Adrenal gland (tissue), 19 donors: ENCODE measurements at places on chromosomes 7 and 10. TPM values are rescaled to one million over a fixed set of nuclear protein-coding genes. Genes with fewer than 3 reads are reported as not detected.
A peak's percentile ranks its signal among the peaks of the same experiment; 100 is the strongest.

GRCh38 chr7:80611353-80611752 lies 27.1 kb upstream of the CD36 start:
- peak overlapping the region; percentile 54 for H3K27ac ChIP-seq
- H3K27me3 ChIP-seq, result no peaks in the 10 kb centered on the region
- no peak for DNase-seq
- peaks cover 24% of the 10 kb centered on the region for H3K4me1 ChIP-seq
- H3K36me3 ChIP-seq, result no peaks in the 10 kb centered on the region

DNA sequence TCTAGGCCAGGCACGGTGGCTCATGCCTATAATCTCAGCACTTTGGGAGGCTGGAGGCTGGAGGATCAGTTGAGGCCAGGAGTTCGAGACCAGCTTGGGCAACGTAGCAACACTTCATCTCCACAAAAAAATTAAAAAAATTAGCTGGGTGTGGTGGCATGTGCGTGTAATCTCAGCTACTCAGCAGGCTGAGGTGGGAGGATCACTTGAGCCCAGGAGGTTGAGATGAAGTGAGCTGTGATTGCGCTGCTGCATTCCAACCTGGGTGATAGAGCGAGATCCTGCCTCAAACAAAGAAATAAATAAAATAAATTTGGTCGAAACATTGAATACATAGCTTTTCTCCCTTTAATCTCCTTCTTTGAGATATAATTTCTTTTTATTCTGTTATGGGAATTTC lies 80.6 kb upstream of the ITGB1 start:
- DNase-seq, result no peak
- no peak overlapping the region for H3K4me3 ChIP-seq

DNA sequence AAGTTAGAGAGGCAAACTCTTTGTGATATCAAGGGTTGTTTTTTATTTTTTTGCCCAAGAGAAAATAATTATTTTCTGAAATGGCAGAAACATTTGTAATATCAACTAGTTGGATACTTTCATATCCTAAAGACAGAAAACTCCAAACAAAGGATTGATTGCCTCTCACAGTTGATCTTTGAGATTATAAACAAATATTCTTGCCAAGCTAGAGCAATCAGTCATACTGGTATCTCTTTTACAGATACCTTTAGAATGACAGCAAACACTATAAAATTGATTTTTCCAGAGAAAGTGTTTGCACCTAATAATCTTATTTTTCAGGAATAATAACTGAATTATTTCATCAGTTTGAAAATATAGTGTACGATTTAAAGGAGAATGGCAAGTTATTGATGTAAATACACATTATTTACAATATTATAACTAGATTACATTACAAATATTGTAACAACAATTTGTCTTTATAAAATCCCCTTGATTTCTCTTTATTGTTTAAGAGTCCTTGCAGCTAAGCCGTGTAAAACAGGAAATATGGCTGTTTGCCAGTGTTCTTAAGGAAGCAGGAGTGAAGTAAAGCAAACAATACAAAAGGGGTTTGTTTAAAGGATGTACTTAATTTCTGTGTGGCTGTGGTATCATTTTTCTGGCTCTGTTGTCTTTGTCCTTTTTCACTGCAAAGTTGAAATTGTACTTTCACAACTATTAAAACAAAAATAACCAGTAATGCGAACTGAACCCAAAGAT lies 58.4 kb downstream of the MAPK8 start:
- no peak overlapping the region for H3K4me3 ChIP-seq
- no peaks in the 10 kb centered on the region for H3K36me3 ChIP-seq
- peaks cover 13% of the 10 kb centered on the region for H3K4me1 ChIP-seq

DNA sequence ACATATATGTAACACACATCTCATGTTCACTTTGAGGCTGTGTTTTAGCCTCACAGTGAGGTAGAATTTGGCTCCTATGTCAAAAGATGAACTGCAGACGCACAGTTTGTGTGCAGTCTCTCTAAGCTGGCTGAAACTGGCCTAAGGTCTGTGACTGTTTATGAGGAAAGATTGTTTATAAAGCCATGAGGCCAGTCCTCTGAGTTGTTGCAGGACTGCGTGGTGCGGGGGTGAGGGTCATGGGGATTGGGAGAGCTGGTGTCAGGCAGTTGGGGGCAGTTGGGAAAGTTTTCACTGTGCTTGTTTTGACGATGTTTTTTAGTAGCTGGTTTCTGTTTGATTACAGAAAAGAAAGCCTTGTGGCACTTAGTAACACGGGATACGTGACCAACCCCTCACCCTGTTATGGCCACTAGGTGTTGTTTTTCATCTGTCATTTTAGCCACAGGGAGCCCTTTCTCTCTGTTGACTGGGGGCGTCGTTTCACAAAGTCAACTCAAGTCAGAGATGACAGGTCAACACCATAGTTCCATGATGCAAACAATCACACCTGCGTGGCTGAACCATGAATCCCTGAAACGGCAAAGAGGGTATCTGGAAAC lies 310.9 kb downstream of the CCDC3 start:
- no peaks in the 10 kb centered on the region for H3K36me3 ChIP-seq
- DNase-seq, result no peak
- no peaks in the 10 kb centered on the region for H3K27me3 ChIP-seq
- no peak overlapping the region for H3K4me3 ChIP-seq
- no peak overlapping the region for H3K27ac ChIP-seq

The SPDYE2 gene
- polyA plus RNA-seq, result 0.17 TPM

GRCh38 chr10:100103581-100103980 lies 21.9 kb upstream of the CPN1 start:
- no peaks in the 10 kb centered on the region for H3K27me3 ChIP-seq
- no peaks in the 10 kb centered on the region for H3K4me1 ChIP-seq
- H3K4me3 ChIP-seq, result no peak overlapping the region
- no peak overlapping the region for H3K27ac ChIP-seq
- H3K36me3 ChIP-seq, result no peaks in the 10 kb centered on the region
- DNase-seq, result no peak

- H3K4me1 ChIP-seq, result no peaks in the 10 kb centered on the region
- DNase-seq, result no peak
- H3K4me3 ChIP-seq, result no peak overlapping the region
- no peaks in the 10 kb centered on the region for H3K36me3 ChIP-seq
These were observed 112.3 kb upstream of the FZD1 start for GRCh38 chr7:91151916-91152315.

The CALHM1 gene
- not detected for polyA plus RNA-seq

The GOT1 gene
- 10.7 TPM for polyA plus RNA-seq

GRCh38 chr10:77045085-77045484 lies 592.5 kb downstream of the KCNMA1 start:
- H3K36me3 ChIP-seq, result no peaks in the 10 kb centered on the region
- no peaks in the 10 kb centered on the region for H3K4me1 ChIP-seq
- no peak overlapping the region for H3K27ac ChIP-seq
- no peak overlapping the region for H3K4me3 ChIP-seq
- no peak for DNase-seq

DNA sequence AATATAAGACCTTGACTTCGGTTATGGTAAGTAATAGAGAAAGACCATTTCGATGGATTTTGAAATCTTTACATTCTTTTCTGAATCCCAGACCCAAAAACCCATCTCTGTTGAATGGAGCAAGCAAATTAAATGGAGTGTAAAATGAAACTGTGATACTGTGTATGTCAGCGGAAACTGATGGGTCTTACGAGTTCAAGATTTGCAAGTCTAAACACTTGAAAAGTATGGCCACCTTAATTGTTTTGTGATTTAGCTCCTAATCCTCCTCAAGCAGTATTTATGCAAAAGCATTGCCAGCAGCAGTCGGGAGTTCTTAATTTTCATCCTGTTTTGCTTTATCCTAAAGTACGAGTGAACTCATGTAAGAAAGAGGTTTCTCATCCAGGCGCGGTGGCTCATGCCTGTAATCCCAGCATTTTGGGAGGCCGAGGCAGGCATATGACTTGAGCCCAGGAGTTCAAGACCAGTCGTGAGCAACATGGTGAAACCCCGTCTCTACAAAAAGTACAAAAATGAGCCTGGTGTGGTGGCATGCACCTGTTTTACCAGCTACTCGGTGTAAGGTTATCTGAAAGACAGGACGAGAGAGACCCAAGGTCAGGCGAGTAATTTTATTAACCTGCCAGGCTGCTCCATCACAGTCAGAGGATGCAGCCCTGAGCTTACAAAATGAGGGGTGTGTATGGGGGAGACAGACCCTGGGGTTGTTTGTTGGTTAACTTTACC lies 5.8 kb upstream of the DHTKD1 start:
- H3K4me3 ChIP-seq, result no peak overlapping the region
- DNase-seq, result no peak
- H3K27me3 ChIP-seq, result no peaks in the 10 kb centered on the region
- H3K36me3 ChIP-seq, result no peaks in the 10 kb centered on the region
- H3K27ac ChIP-seq, result no peak overlapping the region
- no peaks in the 10 kb centered on the region for H3K4me1 ChIP-seq

DNA sequence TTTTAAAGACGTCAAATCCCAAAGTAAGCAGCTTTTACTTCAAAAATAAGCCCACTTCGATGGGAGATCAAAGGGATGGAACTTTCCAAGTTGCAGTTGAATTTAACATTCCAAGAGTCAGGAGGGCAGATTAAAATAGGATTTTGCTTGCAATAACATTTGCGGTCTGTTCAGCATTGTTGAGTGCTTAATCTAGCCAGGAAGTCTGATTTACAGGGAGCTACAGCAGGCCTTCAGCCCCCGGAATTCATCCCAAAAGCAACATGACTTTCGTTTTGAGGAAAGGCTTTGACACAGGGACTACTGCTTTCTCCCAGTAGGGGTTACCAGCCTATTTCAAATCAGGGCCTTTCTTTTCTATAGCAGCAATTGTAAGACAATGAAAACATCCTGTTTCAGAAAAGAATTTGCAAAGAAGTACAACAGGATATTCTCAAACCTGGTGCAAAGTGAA lies 279.6 kb upstream of the PITRM1 start:
- no peaks in the 10 kb centered on the region for H3K4me1 ChIP-seq
- H3K27me3 ChIP-seq, result no peaks in the 10 kb centered on the region
- no peak overlapping the region for H3K4me3 ChIP-seq
- H3K27ac ChIP-seq, result no peak overlapping the region
- no peak for DNase-seq
- no peaks in the 10 kb centered on the region for H3K36me3 ChIP-seq

The EPHB6 gene
- 1.1 TPM for polyA plus RNA-seq

The GRM3 gene
- polyA plus RNA-seq, result 0.30 TPM

- H3K27me3 ChIP-seq, result peaks cover 4% of the 10 kb centered on the region
- no peak overlapping the region for H3K27ac ChIP-seq
- DNase-seq, result no peak
- no peaks in the 10 kb centered on the region for H3K4me1 ChIP-seq
- H3K4me3 ChIP-seq, result no peak overlapping the region
These were observed 20.2 kb downstream of the DNTT start for GRCh38 chr10:96324447-96324846.

The LRIT1 gene
- polyA plus RNA-seq, result not detected

DNA sequence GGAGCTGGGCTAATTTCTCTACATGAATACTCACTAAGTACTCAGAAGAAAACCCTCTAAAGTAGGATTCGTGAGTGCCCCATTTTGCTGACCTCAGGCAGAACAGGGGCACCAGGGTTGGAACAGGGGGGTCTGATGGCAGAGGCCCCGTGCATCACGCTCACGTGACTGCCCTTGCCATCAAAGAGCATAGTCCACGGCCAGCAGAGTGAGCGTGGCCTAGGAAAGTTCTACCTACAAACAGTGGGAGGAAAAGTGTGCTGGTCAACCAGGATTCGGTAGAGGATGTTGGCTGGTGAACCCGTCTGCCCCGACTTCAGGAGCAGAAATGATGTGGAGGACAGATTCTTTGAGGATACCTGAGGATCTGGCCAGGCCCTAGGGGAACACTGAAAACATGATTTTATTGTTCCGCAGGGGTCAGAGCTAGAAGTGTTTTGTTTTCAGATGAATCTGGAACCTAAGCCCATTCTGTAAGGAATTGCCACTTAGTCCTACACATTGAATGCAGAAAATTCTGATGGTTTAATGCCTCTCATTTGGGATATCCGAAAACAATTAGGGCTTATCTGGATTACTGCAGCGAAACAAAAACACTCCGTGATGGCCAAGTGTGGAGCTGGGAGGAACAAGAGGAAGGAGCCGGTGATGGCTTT lies 138.8 kb upstream of the SHH start:
- no peaks in the 10 kb centered on the region for H3K36me3 ChIP-seq
- H3K4me3 ChIP-seq, result no peak overlapping the region
- peaks cover 35% of the 10 kb centered on the region for H3K4me1 ChIP-seq
- no peak for DNase-seq
- H3K27ac ChIP-seq, result peak overlapping the region; percentile 40
- no peaks in the 10 kb centered on the region for H3K27me3 ChIP-seq

- no peaks in the 10 kb centered on the region for H3K27me3 ChIP-seq
- H3K27ac ChIP-seq, result no peak overlapping the region
- H3K4me3 ChIP-seq, result no peak overlapping the region
- no peak for DNase-seq
- no peaks in the 10 kb centered on the region for H3K4me1 ChIP-seq
These were observed 36.7 kb upstream of the UBE2H start for GRCh38 chr7:129989466-129989865.

DNA sequence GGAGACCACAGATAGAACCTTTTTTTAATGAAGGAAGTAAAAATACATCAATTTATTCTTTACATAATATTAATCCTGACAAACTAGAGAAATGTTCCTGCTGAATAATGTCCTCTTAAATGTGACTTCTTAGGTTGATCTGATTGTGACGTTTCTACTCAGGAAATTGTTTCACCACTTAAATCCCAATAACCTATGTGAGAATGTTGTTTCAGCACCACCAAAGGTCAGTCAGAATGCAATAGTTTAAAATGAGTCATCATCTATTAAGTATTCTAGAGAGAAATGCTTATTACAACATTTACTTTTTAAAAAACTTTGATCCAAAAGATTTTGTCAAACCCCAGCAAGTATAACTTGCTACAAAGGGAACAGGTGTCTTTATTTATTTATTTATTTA lies 155.4 kb upstream of the CACNA2D1 start:
- DNase-seq, result no peak
- no peak overlapping the region for H3K4me3 ChIP-seq
- H3K27ac ChIP-seq, result no peak overlapping the region
- H3K4me1 ChIP-seq, result no peaks in the 10 kb centered on the region
- H3K27me3 ChIP-seq, result no peaks in the 10 kb centered on the region

The PCDH15 gene
- 2.7 TPM for polyA plus RNA-seq

DNA sequence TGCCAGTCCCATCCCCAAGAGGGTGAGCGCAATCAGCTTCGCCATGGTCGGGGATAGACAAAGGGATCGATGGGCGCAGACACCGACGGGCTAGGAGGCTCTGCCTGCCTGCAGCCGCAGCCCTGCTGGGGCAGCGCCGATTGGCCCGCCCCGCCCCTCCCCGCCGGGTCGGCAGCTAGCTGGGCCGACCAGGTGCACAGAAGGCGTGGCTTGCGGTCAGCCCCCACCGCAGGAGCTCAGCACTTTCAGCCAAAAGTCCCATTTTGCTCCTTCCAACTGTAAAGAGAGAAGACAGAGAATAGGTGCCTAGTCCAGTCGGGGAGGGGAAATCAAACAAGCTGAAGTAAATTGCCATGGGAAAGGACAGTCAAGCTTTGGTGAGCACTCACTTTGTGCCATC lies at the start of gene PON1:
TSS of gene PON1 (minus strand) at position 102 of the 400 bp plus-strand sequence. CDS start at position 45, 57 bp downstream.
- DNase-seq, result peak; percentile 38
- no peaks in the 10 kb centered on the region for H3K27me3 ChIP-seq
- H3K27ac ChIP-seq, result no peak within 1 kb of the TSS

DNA sequence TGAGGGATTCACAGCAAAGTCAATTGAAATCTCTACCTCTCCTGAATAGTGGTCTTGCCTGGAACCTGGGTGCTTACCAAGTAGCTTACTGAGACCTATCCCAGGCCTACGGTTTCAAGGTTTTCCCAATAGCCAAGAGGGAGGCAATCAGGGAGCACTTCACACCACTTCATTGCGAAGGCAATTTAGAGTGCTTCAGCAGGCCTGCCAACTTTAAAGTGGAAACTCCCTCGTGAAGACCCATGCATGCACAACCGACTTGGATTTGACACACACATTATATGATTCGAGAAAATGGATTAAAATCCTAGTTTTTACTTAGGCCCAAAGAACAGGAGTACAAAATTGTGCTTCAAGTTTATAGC lies 51.5 kb upstream of the NOBOX start:
- no peaks in the 10 kb centered on the region for H3K36me3 ChIP-seq
- no peaks in the 10 kb centered on the region for H3K27me3 ChIP-seq
- H3K27ac ChIP-seq, result no peak overlapping the region

The ECHS1 gene
- 74.4 TPM for polyA plus RNA-seq

The STEAP4 gene
- polyA plus RNA-seq, result 30.0 TPM
